ENCODE measurements at places on chromosomes 7 and 10.

GRCh38 chr10:125982260-125982948, 86.0 kb downstream of the FANK1 start:
- DNase-seq: no peak

- DNase-seq: no peak
Observed at GRCh38 chr7:149714910-149715471, 58.4 kb downstream of the ZNF467 start.

GRCh38 chr7:125098377-125098970, 168.8 kb upstream of the POT1 start:
- DNase-seq: no peak

DNA sequence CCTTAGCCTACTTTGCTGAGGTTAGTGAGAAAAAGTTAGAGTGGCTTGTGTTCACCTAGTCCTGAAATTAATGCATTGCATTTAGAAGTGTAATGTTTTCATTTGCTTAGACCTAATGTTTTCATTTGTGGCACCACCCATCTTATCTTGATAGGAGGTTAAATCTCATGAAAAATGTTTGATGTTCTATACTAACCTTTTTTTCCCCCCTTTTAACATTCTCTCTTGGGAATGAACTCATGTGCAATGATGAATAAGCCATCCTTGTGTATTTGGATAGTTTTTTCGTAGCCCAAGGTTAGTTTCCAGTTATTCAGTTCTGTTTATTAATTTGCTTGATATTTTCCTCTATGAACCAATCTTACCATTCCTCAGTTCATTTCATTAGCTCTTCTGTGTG, 2.8 kb downstream of the FHIP2A start:
- DNase-seq: no peak

DNA sequence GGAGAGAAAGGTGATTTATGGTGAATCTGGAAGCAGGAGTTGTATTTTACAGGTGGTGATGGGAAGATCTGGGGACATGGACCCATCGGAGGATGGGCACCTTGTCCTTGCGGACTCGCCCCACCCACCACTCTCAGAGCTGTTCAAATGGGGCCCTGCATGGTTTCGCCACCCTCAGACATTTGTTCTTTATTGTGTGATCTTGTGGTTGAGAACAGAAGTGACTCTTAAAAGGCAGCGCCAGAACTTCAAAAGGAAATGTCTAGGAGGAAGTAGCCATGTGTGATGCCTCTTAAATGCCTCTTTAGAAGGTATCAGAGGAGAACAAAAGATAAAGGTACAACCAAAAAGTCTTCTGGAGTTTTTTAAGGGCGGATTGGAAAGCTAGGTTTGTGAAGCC, 205.7 kb downstream of the KIAA1217 start:
- no peak for DNase-seq

GRCh38 chr7:105198223-105198622, 184.2 kb downstream of the KMT2E start:
- DNase-seq: no peak
